Head of caudate nucleus (tissue), 42 donors: ENCODE measurements at places on chromosomes 1 and 21.
A peak's percentile ranks its signal among the peaks of the same experiment; 100 is the strongest.

GRCh38 chr1:247104965-247105364 is 809 bp upstream of the ZNF669 start:
- no peak for DNase-seq

- DNase-seq = no peak
These were observed 131.7 kb downstream of the SYT2 start for GRCh38 chr1:202578565-202578964.

DNA sequence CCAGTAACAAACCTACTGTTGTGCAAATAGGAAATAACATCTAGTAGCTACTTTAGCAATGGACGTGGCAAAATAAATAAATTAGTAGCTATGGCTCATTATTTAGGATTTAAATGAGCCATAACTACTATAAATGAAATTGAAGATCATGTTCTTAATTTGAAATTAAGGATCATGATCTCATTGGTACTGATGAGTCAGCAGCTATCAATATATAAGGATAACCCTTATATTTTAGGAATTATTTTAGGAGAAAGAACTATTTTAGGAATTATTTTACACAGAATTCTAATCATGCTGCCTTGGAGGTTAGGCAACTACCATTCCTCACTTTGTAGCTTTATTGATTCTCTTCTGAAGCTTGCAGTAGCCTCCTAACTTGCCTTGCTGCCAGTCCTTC is 24.0 kb downstream of the DR1 start:
- no peak for DNase-seq

- no peak for DNase-seq
These were observed 83.9 kb downstream of the DYRK1A start for GRCh38 chr21:37450445-37450941.

GRCh38 chr1:113136476-113136875 is 63.5 kb downstream of the LRIG2 start:
- no peak for DNase-seq

- DNase-seq = no peak
These were observed 6.7 kb downstream of the PTTG1IP start for GRCh38 chr21:44866780-44867179.

GRCh38 chr1:112110031-112110430 is 120.6 kb upstream of the KCND3 start:
- no peak for DNase-seq

DNA sequence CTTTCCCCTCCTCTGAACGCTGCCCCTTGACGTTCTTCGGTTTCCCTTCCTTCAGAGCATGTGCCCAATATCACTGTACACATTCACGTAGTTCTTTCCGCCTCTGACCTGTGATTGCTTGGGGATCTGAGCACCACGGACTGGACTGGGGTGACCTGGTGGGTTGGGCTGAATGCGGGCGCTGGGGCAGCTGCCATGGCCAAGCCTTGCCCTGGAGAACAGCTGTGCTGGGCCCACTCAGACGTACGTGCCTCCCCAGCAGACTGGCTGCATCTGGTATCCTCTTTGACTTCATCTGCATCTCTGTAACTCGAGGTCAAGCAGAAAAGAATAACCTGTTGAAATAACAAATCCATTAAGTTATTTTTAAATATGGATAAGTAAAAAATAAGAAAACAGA is 35.1 kb upstream of the DISC1 start:
- no peak for DNase-seq

DNA sequence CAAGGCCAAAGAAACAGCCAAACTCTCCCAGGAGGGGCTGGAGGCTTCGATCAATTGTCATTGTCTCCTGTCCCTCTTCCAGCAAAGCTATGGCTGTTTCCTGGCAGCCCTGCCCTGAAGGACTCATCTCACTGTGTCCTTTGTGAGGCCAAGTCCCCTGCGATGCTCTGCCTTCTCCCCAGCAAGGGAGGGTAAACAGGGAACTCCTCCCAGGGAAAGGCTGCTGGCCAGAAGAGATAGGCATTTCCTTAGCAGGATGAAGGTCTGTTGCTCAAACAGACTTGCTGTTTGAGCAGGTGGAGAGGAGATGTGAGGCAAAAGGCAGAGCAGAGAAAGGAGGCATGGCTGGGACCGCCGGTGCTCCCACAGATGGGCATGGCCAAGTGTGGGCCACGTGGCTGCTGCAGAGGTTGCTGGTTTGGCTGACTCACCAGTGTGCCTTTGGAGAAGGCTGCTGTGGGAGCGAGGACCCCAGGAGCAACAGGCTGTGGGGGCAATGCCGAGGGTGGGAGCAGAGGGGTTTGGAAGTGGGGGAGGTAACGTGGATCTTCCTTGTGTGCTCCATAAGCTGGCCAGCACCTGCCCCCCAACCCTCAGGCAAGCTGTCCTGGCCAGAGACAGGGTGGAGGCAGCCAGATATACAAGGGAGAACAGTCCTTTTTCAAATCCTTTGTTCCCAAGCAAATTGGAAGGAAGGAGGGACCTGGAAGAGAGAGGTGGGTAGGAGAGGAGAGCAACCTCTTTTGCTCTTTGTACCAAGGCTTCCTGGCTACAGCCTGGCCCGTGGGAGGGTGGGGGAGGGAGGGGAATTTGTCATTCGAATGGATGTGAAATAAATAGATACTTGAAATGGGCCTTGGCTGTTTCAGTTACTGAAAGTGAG is 449.8 kb downstream of the SIPA1L2 start:
- DNase-seq = no peak

DNA sequence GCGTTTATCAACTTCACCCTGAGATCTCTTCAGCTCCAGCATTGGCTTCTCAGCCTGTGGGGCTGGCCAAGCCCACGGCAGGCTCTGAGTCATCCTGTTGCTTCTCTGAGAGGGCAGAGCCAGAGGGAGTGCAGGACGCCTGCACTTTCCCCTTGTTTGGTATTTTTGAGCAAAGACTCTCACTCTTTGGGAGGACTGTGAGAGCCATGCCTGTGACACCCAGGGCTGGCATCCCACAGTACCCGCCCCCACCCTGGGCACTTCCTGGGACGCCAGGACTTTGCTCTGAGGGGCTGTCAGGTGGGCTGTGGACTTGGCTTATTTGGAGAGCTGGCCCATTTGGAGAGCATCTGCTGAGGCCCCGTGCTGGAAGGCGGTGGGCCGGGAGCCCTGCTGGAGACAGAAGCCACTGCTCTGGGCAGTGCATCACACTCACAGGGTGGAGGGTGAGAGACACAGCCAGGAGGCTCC is 37.4 kb downstream of the VANGL1 start:
- no peak for DNase-seq

DNA sequence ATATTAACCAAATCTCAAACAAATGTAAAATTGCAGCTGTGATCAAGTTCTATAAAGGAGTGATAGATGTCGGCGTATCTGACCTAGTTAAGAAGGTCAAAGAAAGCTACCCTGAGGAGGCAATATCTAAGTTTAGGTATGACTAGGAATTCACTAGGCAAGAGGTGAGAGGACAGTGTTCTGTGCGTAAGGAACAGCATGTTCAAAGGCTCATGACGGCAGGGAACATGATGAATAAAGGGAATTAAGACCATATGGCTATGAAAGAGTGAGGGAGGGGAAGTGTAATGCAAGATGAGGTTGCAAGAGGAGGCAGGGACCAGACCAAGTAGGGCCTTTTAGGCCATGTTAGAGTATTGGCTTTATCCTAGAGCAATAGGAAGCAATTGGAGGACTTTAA is 8.6 kb downstream of the LIX1L start:
- no peak for DNase-seq

DNA sequence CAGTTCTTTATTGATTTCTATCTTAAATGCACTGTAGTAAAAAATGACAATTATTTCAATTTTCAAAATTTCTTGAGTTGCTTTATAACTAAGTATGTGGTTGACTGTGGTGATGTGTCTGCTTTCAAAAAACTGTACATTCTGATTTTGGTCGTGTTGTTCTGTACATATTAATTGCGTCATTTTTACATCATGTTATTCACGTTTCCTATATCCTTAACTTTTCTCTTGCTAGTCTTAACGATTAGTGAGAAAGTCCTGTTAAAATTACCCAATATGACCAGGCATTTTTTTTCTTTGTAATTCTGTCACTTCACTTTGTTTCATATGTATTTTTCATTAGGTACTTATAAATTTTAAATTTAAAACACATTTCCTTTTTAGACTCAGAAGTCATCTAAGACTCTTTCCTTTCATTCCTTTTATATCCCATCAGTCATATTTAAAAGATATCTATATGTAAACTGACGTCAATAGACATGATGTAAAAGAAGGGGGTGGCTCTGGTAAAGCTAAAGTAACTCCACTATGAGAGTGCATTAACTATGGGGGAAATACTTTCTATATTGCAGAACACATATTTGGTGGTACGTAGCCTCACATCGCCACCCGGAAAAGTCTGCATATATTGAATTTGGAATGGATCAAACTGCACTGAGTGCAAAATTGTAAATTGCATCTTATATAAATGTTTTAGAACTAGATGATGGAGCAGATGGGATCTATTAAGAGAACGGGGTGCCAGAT is 1.1 kb upstream of the COA6 start:
- DNase-seq = no peak

DNA sequence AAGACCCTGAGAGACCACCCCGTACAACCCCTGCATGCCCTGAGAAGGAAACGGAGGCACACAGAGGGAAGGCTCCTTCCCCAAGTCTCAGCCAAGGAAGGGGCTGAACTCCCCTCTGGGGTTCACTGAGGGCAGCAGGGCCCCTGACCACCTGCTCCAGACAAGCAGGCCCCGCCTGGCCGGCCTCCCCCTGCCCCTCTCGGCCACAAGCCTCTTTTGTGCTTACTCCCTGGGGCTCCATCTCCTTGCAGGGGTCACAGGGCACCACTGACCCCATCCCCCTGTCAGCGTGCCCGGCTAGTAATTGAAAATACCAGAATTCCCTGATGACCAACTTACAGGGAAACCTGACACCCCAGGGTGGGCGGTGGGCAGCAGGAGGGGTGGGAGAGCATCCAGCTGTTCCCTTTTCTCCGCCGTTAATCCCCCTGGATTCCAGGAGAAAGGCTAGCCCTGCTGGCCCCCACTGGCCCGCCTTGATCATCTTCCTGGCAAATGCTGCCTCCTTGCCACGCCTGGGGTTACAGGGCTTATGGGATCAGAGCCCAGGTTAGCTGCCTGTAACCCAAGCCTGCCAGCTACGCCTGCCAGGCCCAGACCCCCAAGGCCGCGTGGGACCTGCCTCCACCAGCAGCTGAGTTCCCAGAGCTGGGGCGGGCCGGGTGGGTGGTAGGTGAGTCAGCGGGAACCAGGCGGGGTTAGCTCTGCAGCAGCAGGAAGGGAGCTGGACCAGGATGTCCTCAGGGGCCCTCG is 96.1 kb downstream of the LACTBL1 start:
- DNase-seq = peak; percentile 70

- no peak for DNase-seq
These were observed 12.5 kb upstream of the TTC22 start for GRCh38 chr1:54813485-54814125.

GRCh38 chr1:208584167-208584755 is 340.1 kb upstream of the PLXNA2 start:
- no peak for DNase-seq

DNA sequence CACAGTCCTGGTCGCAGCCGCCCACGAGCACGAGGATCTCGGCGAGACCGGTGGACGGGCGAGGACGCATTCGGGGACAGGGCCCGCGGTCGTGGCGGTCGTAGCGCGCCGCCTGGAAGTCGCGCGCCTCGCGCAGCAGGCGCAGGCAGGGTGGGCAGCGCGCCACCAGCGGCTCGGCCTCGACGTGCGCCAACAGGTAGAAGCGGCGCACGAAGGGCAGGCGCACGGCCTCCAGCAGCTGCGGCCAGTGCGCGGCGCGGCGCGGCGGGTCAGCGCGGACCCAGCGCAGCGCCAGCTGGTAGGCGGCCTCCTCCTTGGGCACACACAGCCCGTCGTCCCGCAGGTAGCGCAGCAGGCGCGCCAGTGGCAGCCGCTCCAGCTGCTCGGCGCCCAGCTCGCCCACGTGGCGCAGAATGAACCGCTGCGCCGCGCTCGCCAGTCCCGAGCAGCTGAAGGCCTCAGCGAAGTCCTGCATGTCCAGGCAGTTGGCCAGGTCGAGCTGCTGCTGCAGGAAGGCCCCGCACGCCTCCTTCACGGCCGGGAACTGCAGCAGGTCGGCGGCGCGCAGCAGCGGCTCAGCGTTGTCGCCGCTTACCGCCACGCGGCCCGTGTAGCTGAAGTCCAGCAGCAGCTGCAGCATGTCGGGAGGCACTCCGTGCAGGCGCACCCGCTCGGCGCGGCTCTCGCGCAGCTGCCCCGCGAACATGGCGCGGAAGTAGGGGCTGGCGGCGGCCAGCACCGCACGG is 573 bp downstream of the KLHL21 start:
- DNase-seq = peak; percentile 65

DNA sequence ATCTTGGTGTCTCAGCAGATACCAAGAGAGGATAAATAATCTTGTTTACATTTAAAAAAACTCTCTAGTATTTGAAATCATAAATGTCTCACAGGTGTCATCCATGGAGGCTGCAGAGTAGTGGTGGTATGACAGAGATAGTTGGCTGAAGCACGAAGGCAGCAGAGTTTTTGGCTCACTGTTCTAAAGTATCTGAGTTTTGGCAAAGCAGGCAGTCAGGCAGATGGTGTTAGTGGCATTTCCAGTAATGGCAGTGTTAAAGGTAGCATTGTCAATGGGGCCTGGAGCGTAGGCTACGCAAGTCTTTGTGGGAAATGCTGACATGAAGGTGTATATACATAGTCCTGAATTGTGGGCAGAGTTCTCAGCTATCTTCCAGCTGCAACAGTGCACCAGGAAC is 68.5 kb upstream of the HSD17B7 start:
- no peak for DNase-seq

GRCh38 chr1:101918277-101918676 is 78.4 kb downstream of the OLFM3 start:
- no peak for DNase-seq

DNA sequence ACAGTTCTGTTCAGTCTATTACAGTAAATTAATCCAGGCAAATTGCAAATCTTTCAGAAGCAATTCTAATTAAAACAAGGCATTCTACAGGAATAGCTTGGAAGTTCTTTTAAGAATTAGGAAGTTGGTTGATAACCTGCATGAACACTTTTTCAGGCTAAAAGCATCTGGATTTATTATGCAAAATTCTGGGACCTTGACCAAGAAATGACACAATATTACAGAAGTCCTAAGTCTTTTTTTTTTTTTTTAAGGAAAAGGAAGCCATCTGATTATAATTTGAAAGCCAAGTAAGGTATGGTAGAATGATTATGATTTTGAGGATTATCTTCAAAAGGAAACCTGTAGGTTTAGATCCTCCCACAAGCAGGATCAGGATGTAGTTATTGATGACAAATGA is 74.7 kb upstream of the KCNK2 start:
- DNase-seq = no peak

DNA sequence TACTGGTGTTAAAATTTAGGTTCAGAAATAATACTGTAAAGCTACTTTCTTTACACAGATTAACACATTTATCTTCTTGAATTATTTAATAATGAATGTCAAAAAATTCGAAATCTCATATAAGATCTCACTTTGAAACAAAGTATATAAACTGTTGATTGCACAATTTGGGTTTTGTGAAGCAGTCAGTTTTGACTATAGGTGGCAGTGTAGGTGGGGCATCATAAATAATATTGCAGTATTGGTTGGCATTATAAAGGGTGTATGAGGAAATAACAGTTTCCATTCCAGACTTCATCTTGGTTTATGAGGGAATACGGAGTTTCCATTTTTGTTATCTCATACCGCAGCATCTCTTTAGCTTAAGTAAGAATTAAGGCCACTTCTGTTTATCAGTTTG is 49.9 kb downstream of the SUCO start:
- no peak for DNase-seq

GRCh38 chr1:80170811-80171485 is 1164.4 kb upstream of the ADGRL4 start:
- peak; percentile 7 for DNase-seq
